ENCODE measurements at places on chromosomes 2 and 18.
A peak's percentile ranks its signal among the peaks of the same experiment; 100 is the strongest.

DNA sequence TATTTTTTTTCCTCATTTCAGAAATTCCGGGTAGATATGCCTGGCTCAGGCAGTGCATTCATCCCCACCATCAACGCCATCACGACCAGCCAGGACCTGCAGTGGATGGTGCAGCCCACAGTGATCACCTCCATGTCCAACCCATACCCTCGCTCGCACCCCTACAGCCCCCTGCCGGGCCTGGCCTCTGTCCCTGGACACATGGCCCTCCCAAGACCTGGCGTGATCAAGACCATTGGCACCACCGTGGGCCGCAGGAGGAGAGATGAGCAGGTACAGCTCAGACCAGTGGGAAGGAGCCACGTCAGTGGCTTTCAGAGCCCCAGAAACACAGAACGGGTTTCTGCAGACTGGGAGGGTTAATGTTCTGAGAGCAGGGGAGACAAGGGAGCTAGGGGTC, 11.4 kb downstream of the FOSL2 start:
- DNase-seq, result no peak

DNA sequence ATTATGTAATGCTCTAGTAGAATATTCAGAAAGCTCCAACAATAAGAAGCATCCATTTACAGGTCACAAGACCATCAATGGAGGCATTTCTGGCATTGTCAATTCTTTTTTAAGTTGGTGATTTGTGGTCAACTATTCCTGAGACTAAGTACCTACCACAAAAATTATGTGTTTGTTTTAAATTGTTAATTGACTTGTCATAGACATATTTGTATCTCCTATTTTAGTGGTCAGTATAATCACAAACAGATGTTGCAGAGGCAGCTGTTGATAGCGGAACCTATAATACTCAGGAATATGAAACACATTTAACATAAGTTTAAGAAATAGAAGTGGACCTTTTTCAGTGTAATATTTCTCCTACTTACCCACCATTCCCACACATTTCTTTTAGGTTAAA, 430.1 kb downstream of the CCDC85A start:
- DNase-seq, result no peak

DNA sequence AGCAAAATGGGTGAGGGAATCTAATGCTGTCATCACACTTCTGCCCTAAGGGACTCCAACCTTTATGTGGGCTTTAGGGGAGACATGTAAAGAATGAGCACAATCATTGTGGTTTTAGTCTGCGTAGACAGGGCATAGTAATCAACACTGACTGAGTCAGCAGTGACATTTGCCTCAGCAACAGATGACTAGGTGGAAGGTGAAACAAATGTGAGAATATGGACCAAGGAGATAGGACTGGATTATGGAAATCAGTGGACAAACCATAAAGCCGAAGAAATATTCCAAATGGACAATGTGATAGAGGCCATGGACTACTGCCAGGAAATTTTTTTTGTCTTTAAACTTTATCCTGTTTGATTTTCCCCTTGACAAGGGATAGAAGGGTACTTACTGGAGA, 83.9 kb downstream of the PDK1 start:
- DNase-seq, result no peak

GRCh38 chr2:178845566-178846457, 38.6 kb upstream of the TTN start:
- DNase-seq, result no peak

GRCh38 chr18:58544616-58545337, 84.1 kb downstream of the ALPK2 start:
- no peak for DNase-seq

DNA sequence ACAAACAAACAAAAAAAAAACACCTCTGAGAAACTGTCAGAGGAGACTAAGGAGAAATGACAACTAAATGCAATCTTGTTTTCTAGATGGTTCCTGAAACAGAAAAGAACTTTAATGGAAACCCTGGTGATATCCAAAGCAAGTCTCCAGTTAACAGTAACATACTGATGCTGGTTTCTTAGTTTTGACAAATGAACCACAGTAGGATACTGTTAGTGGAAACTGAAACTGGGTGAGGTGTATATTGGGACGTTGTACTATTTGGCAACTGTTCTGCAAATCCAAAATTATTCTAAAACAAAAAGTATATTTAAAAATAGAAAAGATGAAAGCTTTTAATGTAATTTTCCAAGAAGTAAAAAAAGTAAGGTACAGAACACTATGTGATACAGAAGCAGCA, 11.4 kb downstream of the SESTD1 start:
- DNase-seq, result peak; percentile 33

- DNase-seq, result no peak
These were observed 76.7 kb downstream of the RND3 start for GRCh38 chr2:150410809-150411208.

DNA sequence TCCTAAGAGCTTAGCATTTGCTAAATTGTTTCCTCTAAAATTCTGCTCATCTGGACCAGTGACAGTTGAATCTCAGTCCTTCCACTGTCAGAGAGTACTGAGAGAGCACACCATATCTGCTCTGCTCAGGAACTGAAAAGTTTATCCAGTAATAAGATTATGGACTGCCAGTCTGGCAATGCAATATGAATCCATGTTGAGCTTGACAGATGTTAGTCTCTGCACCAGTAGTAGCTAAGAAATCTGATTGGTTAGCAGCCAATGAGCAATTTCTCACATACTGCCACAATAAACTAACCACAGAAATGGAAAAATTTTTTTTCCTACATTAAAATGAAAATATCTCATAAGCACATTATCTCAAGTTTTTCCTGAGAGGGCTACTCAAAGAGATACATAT, 2.3 kb downstream of the PRKD3 start:
- no peak for DNase-seq

GRCh38 chr18:59049721-59050660, 89.7 kb upstream of the SEC11C start:
- DNase-seq, result no peak

DNA sequence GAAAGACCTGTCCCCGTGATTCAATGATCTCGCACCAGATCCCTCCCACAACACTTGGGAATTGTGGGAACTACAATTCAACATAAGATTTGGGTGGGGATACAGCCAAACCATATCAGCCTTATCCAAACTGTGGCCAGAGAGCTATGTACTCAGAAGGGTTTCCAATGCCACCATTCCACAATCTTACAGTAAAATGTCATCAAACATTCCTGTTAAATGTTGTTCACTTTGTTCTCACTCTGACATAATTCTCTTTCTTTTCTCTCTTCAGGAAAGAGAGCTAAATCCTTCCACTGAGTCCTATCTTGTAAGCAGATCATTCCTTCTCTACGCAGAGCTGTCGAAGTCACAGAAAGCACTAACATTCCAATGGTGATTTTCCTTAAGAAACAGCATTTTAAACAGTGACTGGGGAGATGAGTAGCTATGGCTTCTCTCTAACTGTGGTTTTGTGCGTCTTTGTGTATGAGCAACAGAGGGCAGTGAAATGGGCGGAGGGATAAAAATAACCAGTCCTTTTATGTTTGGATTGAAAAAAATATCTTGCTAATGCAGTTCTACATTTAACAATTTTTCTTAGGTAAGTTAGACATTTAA, 684.7 kb downstream of the EPHA4 start:
- DNase-seq, result no peak

GRCh38 chr2:204258890-204259289, 286.4 kb upstream of the PARD3B start:
- no peak for DNase-seq

GRCh38 chr2:76211991-76212985, 501.6 kb upstream of the GCFC2 start:
- DNase-seq, result no peak

DNA sequence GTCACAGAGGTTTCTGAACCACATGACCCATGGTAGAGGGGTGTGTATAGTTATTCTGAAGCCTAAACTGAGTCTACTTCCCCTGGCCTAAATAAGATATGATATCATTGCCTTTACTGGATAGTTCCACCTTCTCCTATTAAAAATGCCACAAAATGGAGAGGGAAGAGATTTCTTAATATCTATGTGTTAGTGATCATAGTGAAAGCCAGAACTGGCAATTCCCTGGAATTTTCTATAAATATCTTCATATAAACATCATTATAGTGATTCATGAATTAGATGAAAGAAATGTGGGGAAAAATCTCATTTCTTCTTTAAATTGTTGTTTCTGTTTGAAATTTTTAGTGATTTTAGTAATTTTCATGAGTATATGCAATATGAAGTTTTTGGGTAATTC, 45.8 kb downstream of the TSHZ1 start:
- DNase-seq, result no peak

GRCh38 chr2:133293544-133294353, 274.5 kb downstream of the NCKAP5 start:
- DNase-seq, result no peak

DNA sequence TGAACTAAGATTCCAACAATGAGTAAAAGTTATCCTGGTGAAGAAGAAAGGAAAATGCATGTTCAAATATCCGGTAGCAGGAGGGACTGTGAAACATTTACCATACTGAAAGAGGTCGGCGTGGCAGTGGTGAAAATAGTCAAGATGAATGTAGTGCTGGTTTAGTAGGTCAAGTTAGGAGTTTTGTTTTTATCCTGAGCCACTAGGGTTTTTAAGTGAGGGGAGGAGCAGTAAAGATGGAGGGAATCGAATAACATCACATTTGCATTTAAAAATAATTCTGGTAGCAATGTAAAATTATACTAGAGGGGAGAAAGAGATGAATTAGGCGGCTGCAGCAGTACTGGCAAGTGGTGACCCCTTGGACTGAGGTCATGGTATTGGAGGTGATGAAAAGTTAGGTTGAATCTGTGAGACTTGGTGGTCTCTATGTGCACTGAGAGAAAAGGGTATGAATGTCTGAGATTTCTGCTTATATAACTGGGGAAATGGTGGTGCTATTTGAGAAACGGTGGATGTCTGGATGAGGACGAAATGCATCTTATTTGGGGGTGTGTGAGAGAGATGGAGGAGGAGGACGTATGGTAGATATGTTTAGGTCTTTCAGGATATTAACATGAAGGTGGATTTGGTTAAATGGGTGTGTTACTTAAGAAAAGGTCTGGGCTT, 5.9 kb downstream of the VAPA start:
- DNase-seq, result no peak

- DNase-seq, result no peak
These were observed 15.4 kb downstream of the CD28 start for GRCh38 chr2:203721781-203722300.

GRCh38 chr2:203905656-203906055, 30.9 kb upstream of the ICOS start:
- no peak for DNase-seq

Measured in B cell (primary cell).